ENCODE measurements at places on chromosomes 3 and 15.

DNA sequence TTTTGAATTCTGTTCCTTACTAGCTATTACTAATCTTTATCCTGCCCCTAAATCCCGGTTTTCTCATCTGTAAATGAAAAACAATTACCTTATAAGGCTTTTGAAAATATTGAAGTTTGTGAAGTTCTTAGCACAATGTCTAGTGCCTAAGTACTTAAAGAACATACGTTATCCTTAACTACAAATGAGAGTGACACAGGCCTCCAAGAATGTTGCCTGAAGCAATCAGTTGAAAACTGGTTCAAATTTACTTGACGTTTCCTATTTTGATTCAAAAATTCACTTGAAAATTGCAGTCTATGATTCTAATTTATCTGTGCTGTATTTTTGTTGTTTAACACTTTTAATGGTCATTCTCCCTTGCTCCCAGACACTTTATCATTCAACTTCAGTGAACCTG lies 3.2 kb downstream of the SENP7 start:
- peak; percentile 19 for DNase-seq

DNA sequence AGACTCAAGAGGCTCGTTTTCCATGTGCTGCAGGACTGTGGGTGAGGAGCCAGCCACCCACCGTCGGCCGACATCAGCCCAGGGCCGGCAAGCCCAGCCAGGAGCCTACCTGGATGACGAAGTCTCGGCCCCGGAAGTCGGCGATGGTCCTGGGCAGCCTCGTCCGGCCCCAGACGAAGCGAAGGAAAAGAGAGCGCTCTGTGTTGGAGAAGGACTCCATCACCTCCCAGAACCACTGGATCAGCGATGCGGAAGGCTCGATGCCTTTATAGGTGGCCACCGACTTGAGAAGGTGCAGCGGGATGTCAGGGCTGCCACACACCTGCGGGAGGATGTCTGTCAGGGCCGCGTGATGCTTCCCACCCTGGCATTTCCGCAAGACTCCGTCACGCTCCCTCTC lies 13.8 kb upstream of the OCA2 start:
- no peak for DNase-seq

GRCh38 chr3:159158213-159158612 lies 356.4 kb downstream of the MFSD1 start:
- peak; percentile 88 for DNase-seq

DNA sequence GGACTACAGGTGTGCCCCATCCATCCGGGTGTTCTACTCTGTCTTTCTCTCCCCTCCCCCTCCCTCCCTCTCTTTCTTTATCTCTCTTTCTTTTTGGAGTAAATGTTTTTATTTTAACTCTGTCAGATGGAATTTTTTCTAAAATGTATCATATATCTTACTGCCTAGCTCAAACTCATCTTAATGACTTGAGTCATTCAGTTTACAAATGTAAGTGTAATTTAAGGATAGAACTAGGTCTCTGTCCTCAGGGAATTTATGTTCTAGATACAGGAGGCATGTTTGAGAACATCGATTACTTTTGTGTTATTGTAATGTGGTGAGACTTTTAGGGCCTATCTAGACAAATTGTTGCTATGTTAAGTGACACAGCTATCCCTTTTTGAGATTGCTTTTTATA lies 3.5 kb downstream of the TBC1D23 start:
- DNase-seq = no peak

GRCh38 chr3:178320456-178321351 lies 215.5 kb upstream of the KCNMB2 start:
- DNase-seq = peak; percentile 82

- no peak for DNase-seq
These were observed 5.5 kb downstream of the PAQR5 start for GRCh38 chr15:69304182-69304545.

- peak; percentile 63 for DNase-seq
These were observed 172.7 kb upstream of the CTNNB1 start for GRCh38 chr3:41026394-41027177.

- no peak for DNase-seq
These were observed 142.3 kb downstream of the RORA start for GRCh38 chr15:61086756-61087155.

DNA sequence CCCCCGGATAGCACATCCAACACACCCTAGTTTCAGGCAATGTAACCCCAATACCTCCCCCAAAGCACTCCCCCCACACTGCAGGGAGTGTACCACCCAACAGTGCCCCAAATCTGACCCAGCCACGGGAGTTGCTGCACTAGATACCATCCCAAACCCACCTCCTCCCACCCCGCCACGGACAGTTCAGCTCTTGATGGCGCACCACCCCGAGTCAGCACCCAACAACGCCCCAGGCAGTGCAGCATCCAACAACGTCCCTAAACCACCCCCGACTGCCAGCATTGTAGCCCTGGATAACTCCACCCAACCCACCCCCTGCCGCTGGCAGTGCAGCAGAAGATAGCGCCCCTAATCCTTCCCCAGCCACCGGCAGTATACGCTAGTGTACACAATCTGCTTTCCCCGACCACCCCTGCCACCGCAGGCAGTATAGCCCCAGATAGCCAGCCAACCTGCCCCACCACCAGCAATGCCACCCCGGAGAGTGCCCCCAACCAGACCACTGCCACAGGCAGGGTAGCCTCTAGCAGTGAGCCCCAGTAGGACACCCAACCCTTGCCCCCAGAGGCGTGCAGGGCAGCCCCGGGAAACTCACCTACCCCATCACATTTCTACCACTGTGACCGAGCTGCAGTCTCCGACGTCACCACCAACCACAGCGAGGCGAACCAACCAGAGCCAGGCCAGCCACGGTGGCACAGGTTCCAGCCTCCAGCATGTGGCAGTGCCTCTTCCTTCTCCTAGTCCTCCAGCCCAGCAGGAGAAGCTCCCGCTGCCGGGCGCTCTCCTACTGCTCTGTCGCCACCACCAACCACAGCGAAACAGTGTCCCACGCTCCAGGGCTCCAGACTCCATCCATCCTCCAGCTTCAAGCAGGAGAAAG lies 178.1 kb downstream of the POTEB3 start:
- no peak for DNase-seq

DNA sequence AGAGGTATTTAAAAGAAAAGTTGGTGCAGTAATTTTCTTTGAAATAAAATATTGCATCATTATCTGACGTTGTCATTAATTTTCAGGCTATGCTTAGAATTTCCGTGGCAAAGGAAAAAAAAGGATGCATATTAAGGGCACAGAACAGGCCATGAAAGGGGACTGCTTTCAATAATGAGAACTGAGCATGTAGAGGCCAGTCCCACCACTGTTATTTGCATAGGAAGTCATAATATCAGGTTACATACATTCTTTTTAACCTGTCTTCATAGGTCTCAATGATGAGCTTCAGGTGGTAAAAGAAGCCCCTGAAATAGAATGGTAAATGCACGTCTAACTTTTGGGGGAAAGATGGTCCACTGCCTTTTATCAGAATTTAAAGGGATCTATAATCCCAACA lies 272.1 kb upstream of the ALCAM start:
- DNase-seq = no peak

DNA sequence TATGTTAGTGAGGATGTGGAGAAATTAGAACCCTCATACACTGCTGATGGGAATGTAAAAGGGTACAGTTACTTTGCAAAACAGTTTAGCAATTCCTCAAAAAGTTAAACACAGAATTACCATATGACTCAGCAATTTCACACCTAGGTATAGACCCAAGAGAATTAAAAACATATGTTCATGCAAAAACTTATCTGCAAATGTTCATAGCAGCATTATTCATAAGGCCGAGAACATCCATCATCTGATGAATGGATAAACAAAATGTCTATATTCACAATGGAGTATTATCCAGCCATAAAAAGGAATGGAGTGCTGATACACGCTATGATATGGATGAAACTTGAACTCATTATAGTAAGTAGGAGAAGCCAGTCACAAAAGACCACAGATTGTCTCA lies 10.3 kb downstream of the SEC13 start:
- DNase-seq = no peak

DNA sequence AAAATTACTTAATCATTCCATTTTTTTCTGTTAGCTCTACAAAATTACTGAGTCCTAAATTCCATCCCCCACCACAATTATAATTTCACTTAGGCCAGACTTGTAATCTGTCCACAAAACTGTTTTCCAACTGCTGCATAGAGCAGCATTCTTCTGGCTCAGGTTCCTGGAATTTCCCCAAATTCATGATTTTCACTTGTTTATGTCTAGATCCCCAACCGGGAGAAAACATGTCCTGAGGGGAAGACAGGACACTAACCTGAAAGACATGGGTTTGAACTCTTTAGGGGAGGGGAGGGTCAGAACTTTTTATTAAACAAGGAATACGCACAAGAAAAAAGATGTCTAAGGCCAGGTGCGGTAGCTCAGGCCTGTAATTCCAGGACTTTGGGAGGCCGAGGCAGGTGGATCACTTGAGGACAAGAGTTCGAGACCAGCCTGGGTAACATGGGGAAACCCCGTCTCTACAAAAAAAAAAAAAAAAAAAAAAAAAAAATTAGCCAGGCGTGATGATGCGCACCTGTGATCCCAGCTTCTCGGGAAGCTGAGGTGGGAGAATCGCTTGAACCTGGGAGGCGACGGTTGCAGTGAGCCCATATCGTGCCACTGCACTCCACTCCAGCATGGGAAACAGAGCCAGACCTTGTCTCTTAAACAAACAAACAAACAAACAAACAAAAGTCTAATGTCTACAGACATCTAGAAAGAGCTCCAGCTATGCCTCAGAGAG lies 1.5 kb downstream of the ETFA start:
- peak; percentile 50 for DNase-seq

- no peak for DNase-seq
These were observed 29.5 kb downstream of the APBA2 start for GRCh38 chr15:28915041-28915810.

DNA sequence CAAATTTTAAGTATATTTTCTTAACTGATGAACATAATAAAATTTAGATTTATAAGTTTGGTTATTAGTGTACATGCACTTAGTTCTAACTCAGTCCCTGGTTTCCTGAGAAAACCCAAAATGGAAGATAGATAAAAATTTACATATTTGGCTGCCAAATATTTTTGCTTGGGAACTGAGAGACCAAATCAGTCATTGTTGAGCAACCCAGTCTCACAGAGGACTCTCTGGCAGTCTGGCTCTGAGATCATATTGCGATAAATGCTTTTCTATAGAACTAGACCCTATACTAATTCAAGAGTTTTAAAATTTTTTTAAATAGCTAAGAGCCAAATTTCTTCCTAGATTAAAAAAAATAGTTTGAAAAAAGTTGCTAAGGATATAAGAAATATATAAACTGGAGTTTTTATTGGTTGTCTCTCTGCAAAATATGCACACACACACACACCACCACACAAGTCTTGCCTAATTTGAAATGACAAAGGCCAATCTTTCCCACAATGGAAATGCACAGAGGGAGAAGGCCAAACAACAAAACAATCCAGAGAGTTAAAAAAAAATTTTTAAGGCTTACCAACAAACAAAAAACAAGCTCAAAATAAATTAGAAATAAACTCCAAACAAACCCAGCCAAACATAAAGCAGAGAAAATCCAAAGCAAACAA lies 259.5 kb downstream of the MECOM start:
- no peak for DNase-seq

DNA sequence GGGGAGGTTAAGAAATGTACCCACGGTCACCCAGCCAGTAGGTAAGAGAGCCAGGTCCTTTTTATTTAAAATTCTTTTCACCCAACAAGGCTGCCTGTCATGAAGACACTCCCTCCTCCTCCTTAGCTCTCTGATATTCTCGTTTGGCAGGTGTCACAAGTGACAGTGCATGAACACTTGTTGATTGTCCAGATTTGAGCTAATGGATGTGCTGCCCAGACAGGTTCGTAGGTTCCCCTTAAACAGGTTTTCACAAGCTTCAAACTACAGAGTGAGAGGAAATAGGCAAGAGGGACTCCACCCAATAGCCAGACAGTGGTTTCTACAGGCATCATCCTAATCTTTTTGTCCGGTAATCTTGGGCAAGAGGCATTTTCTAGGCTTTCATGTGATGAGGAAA lies 32.2 kb downstream of the ATP13A4 start:
- no peak for DNase-seq

- no peak for DNase-seq
These were observed 581.1 kb downstream of the ZNF385D start for GRCh38 chr3:21169948-21170347.

DNA sequence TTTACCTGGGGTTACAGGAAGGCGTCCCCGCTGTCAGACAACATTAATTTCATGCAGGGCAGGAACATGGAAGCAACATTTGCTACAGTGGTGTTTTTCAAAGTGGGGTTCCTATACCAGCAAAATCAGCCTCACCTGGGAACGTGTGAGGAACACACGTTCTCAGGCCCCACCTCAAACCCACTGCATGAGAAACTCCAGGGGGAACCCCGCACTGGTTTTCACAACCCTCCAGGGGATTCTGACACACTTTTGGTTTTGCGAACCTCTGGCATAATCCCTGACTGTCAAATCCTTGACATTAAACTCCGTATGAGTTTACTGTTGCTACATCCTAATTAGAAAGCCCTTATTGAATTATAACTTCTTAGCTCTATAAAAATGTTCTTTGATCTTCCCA lies 127.7 kb downstream of the LRRK1 start:
- DNase-seq = no peak

GRCh38 chr3:52689151-52689550 lies 3.3 kb downstream of the GNL3 start:
- no peak for DNase-seq

GRCh38 chr3:61092870-61093269 lies 158.4 kb downstream of the FHIT start:
- DNase-seq = no peak

DNA sequence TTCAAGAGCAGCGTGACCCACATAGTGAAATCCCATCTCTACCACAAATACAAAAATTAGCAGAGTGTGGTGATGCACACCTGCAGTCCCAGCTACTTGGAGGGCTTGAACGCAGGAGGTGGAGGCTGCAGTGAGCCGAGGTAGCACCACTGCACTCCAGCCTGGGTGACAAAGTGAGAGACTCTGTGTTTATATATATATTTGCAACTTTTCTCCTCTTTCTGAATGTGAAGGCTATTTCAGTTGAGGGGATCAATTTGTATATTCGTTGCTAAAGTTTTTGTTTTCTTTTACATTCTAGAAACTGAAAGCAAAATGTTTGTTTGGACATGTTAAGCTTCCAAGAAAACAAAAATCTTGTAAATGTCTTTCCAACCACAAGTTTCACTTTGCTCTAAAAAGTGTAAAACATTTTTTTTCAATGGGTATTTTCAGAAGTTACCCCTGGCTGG lies 29.8 kb upstream of the FAM98B start:
- no peak for DNase-seq

DNA sequence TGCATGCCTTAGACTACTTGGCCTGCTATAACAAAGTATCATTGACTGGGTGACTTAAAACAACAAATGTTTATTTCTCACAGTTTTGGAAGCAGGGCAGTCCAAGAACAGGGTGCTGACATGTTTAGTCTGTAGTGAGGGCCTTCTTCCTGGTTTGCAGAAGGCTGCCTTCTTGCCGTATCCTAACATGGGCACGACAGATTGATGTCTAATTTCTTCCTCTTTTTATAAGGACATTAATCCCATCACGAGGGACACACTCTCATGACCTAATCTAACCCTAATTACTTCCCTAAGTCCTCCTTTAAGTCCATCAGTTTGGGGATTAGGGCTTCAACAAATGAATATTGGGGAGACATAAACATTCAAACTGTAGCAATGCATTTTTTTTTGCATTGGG lies 10.9 kb upstream of the GOLGA8B start:
- DNase-seq = no peak

GRCh38 chr15:79045041-79045440 lies 45.5 kb downstream of the RASGRF1 start:
- no peak for DNase-seq

- no peak for DNase-seq
These were observed 337.2 kb downstream of the MAGI1 start for GRCh38 chr3:65701516-65701915.

GRCh38 chr3:138114988-138115971 lies at the start of gene DZIP1L:
Gene DZIP1L (minus strand): TSS chr3:138115608. CDS start chr3:138103971, 11,637 bp downstream.
- DNase-seq = peak; percentile 61

GRCh38 chr3:36944012-36944640 lies 728 bp downstream of the TRANK1 start:
- DNase-seq = peak; percentile 61

Data from endothelial cell of umbilical vein (primary cell).